ENCODE measurements at places on chromosomes 5 and 9.

GRCh38 chr9:127132921-127133647 lies 10.6 kb upstream of the ANGPTL2 start:
- no peak for DNase-seq

- DNase-seq = no peak
Measured at GRCh38 chr5:178336889-178337288, 104.3 kb upstream of the PHYKPL start.

GRCh38 chr5:93829346-93829745 lies 87.9 kb upstream of the POU5F2 start:
- DNase-seq = no peak

DNA sequence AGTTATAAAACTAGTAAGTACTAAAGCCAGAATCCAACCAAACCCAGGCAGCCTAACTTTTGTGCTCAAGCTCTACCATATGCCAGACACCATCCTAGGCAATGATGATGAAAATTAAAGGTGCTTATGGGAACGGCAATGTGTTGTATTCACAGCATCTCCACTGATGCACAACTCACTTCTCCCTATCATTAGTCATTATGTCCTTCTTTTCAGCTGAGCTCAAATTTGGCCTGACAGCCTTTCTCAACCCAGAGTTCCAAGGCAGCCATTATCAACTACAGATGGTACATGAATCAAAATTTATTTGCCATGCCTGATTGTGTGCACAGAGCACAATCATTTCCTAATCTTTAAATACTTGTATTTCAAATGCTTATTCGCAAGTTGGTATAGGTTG lies 121.6 kb upstream of the TNPO1 start:
- DNase-seq = no peak

Measured in hypothalamus (tissue), 51 donors.